Left ventricle myocardium superior (tissue), 1 donor: ENCODE measurements at places on chromosomes 6 and 20.

- no peak for DNase-seq
Observed at GRCh38 chr6:109892451-109893435, 85.4 kb upstream of the GPR6 start.

DNA sequence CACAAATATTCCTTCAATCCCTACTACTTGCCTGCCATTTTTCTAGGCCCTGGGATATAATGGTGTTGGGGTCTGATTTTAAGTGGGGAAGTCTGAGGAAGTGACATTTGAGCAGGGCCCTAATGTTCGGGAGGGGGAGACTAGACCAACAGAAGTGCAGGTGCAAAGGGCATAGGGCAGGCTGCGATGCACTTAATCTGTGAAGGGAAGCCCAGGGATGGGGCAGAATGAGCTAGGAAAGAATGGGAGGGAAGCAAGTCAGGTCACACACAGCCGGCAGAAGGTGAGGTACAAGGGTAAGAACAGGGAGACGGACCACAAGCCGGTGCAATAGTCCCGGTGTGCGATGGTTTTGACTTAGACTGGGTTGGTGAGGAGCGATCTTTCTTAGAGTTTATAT, 146.8 kb downstream of the UNC5CL start:
- DNase-seq, result no peak

DNA sequence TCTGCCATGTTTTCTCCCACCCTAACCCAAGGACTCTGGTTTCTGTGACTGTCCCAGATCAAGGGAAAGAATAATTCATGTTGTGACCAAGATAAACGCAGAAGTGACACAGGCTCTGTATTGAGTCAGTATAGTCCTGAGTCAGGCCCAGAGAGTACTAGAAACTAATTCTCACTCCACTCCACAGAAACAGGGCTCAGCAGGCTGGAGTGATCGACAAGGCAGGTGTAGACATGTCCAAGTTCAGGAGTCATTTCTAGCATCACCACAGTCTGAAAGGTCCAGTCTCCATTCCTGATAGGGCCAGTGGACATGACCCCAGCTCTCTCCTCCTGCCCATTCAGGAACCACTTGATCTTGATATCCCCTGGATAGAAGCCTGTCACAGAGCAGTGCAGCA, 2.7 kb downstream of the HLA-DOB start:
- DNase-seq, result no peak

DNA sequence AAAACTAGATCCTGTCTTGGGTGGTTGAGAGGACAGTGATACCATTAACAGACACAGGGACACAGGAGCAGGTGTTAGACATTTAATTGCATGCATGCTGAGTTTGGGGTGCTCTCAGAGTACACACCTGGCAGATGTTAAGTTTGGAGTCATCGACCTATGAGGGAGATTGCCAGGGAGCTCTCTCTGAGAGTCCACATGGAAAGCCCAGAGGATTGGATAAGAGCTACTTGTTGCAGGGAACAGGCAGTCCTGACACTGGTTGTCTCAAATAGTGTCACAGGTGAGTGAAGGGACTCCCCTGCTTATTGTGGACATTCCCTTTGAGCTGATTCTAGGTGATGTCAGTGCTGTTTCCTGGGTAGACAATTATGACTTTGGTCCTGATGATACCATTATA, 3.1 kb downstream of the ATRN start:
- DNase-seq, result no peak

- no peak for DNase-seq
Observed at GRCh38 chr6:131948692-131949619, 2.2 kb downstream of the CCN2 start.

- no peak for DNase-seq
Observed at GRCh38 chr20:21234324-21234723, 68.8 kb upstream of the XRN2 start.
